ENCODE measurements at places on chromosomes 2 and 18.

DNA sequence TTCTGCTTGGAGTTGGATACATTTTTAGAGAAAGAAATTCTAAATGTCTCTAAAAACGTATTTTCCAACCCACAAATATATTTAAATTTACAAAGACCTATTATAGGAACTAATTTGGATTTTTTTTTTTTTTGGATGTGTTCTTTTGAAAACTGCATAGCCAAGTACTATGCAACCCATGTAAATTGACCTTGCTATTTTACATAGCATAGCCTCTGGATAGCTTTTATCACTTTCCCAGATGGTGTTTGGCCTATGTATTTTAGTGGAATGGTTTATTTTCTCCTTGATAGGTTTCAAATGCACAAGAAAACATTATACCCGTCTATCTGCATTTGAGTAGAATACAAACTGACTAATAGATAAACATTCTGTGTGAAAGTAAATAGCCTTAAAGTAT, 130.0 kb downstream of the FIGN start:
- DNase-seq: no peak

DNA sequence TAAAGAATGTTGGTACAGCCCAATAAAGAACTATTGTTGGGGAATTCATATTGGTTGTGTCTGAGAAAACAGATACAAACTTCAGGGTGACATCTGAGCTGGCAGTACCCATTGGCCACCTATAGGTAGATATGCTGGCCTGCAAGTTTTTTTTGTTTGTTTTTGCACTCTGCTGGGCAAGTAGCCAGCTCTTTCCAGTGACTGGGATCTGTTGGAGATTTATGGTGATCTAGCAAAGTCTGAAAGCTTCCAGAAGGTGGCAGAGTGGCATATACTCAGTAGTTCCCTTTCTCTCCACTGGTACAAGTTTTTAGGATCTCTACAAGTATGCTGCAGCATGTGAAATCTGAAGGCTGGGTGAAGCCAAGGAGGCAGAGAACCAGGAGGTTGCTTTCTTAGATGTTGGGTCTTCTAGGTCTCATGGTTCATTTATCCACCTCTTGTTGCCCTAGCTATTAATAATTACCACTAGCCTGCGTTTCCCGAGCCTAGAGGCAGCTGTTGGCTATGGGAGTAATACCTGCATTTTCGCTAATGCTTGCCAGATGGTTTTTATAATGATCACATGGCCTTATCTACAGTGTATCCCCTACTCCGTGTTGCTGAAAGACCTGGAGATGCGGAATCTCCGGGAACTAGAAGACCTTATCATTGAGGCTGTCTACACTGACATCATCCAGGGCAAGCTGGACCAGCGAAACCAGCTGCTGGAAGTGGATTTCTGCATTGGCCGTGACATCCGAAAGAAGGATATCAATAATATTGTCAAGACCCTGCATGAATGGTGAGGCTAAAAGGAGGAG, 9.5 kb downstream of the COPS7B start:
- DNase-seq: peak; percentile 55

- DNase-seq: no peak
Measured at GRCh38 chr2:192953116-192953515, 758.4 kb upstream of the TMEFF2 start.

DNA sequence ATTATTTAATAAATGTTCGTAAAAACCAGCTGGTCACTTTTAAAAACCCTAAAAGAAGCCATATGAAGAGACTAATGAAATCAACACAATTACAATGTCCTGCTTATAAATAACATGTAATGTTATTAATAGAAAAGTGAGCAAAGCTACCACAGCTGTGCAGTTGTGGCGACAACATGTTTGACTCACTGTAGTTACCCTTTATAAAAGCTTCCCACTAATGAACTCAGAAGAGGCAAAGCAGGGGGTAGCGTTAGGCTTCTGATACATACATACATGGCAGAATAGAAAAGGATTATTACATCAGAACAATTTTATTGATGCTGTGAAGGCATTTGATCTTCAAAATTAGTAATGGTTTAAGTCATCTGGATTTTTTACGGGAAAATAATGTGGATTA, 219.7 kb downstream of the SLC4A10 start:
- DNase-seq: no peak

DNA sequence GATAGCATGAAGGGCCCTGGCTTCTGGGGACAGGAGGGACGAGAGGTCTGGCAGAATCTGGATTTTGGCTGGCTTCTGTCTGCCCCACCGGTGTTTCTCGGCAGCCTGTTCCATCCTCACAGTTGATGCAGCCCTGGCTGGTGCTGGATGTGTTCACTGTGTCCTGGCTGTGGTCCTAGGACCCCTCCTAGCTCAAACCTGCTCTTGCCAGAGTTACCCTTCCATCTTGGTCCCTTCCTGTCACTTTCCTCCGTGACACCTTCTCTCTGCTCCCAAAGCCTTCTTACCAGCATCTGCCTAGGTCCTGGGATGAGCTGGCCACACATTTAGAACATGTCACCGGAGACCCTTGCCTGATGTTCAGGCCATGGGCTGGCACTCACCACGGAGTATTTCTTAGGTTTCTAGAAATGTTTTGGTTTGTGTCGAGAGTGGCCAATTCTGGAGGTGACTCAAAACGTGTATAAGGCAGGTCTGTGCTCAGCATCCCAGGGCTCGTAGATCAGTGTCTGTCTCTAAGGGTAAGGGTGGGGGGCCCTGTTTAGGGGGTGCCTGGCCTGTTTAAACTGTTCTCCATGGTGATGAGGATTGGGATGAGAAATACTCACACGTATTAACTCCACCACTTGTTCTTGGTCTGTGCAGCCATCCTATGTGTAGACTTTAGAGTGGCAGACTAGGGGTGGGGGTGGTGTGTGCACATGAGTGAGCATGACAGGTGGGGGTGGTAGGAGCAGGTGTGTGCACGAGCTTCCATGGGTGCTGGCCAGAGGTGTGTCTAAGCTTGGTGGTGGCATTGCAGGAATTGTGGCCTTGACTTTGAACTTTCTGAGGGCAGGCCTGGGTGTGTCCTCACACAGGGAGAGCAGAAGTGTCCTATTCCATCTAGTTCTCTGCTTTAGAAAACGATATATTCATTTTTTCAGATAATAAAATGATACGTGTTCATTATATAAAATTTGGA, 162.7 kb downstream of the DYSF start:
- no peak for DNase-seq

GRCh38 chr18:5983488-5983887, 88.2 kb upstream of the TMEM200C start:
- no peak for DNase-seq

DNA sequence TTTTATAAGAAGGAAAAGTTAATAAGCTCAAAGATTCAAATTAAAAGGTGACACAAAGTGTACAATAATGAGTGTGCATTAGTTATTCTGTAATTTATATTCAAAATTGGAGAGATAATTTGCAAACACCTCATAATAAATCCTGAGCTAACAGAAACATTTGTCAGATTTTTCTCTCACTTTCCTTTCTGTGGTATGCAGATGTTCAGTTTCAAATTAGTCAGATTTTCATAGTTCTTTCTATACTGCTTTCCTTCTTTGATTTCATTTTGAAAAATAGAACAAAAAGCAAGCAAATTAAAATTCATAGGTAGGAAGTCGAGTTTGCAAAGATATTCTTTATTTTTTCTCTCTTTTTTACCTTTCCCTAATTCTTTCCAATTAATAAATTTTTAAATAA, 1420.1 kb upstream of the NXPH2 start:
- DNase-seq: no peak

DNA sequence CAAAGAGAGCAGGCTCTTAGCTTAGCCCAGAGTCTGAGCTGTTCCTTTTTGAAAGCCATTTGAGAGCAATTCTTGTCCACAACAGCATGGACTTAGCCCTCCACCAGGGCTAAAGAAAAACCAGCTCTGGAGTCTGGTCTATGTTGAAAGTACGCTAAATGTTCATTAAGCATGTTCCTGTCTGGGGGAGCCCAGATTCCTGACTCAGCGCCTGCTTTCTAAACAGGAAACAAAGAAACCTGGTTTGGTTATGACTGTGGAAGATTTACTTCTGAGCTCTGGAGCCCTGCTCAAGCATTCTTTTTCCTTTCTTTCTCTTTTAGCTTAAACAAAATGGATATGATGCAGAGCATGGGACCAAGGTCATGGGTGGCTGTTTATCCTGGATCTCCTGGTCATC, 279.8 kb downstream of the RBM43 start:
- no peak for DNase-seq

DNA sequence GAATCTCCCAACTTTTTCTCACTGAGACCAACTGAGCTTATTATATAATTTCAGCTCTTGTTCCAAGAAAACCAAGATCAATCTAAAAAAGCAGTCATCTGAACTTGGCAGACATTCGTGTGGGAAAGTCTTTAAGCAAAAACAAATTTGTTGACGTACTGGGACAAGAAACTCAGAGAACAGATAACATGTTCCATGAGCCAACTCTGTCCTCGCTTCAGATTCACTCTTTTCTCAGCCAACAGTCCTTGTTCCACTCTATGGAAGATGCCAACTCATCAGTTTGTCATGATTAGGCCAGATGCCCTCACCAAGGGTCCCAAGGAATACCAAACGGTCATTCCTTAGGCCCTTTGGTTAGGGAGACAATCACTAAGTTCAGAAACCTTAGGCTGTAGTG, 224.2 kb upstream of the CTAGE1 start:
- DNase-seq: no peak

DNA sequence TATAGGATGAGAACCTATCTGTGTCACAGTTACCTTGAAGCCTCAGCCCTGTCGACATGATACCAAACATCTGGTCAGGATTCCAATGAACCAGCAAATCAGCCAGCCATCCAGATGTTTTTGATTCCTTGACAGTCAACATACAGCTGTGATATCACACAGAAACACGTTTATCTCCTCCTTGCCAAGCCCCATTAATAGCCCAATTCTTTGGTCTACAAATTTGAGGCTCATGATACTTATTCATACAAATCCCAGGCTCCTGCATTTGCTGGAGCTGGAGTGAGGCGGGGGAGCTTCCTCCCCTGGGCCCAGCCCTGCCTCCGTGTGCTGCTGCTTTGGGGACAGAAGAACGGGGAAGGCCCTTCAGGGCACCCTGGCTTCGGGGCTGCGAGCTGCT, 611.6 kb upstream of the SALL3 start:
- DNase-seq: peak; percentile 29

GRCh38 chr2:140154706-140155105, 1374.5 kb upstream of the NXPH2 start:
- no peak for DNase-seq

GRCh38 chr2:27742571-27742970, 28.9 kb upstream of the MRPL33 start:
- no peak for DNase-seq

DNA sequence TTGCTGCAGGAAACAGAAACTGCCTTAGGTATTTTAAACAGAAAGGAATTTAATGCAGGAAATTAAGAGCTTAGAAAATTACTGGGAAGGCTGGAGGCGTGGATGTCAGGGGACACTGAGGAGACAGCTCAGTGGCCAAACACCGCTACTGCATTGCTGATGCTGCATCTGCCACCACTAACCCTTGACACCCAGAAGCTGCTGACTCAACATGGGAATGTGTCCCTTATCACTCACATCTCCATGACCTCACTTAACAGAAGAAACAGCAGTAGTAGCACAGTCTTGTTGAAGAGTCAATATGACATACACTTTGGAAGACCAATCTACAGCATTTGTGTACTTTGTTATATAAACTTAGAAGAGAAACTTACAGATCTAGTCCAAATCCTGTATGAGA, 906.1 kb downstream of the SLC4A3 start:
- peak; percentile 44 for DNase-seq

DNA sequence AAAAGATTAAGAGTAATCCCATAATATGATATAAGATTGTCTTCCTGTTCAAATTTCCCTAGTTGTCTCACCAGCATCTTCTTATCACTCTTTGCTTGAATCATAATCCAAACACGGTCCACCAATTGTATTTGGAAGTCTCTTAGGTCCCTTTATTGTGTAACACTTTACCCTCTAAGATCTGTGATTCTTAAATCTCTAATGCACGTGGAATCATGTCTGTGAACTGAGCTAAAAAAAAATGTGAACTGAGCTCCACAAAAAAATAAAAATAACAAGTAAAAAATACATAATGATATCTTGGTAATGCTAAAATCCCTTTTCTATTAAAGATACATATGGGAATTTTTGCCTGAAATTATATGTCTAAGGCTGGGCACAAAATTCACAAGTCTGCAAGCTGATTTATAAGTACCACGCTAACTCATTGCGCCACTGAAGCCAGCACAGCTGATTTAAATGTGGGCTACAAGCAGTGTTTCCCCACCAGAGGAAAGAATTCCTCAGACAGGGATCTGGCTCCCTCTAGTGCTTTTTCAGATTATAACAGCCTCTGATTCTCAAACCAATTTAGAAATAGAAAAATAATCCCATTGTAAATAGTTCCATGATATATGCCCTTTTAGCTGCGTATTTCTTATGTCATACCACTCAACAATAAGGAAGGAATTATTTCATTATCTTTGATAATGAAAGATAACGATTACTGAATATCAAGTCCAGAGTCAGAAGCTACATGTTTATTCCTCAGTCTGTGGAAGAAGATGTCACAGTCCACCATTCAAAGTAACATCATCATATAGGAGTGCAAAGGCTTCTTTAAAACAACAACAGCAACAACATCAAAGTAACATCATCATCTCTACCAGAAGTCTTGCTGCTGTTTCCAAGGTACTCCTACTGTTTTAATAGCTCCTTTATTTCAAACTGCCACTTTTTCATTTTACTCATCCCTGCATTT, 22.9 kb downstream of the RBM43 start:
- peak; percentile 84 for DNase-seq

DNA sequence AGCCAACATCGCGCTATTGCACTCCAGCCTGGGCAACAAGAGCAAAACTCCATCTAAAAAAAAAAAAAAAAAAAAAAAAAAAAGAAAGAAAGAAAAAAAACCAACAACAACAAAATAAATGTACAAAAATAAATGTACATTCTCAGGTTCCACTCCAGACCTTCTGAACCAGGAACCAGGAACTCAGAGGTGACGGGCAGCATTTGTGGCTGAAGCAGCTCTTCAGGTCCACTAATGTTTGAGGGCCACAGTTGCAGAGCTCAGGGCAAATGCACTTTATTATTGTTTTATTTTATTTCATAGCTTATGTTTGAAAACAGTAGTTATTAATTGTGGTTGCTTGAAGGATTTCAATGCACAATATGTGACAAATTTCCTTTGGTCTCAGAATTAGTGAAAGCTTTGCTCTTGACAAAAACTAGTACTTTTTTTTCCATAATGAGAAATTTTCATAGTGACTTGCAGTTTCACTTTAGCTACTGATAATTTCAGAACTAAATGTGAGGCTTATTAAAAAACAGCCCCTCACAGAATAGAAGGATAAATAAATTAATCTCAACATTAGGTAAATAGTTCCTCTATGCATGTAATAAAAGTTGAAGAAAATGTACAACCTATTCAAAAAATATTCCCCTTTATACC, 378.4 kb upstream of the SPHKAP start:
- DNase-seq: no peak

- DNase-seq: no peak
Measured at GRCh38 chr2:45674035-45674816, 22.8 kb downstream of the PRKCE start.

DNA sequence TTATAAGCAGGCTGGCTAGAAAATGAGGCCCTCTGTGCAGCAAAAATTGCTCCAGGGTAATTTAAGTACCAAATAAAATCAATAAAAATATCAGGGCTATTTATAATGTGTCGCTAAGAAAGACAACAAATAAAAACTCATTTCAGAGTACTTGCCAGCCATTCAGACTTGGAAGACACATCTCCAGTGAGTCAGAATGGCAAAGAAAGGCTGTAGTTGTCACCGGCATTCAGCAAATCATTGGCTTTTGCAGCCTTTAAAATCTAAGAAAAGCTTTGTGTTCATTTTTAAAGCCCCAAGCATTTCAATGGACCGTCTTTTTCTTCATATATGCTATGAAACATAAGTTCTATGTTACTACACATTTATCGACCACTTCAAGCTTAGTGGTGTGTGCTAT, 141.1 kb upstream of the HNMT start:
- DNase-seq: no peak

Data from Karpas-422 (cell line).